ENCODE measurements at places on chromosomes 4 and X.

DNA sequence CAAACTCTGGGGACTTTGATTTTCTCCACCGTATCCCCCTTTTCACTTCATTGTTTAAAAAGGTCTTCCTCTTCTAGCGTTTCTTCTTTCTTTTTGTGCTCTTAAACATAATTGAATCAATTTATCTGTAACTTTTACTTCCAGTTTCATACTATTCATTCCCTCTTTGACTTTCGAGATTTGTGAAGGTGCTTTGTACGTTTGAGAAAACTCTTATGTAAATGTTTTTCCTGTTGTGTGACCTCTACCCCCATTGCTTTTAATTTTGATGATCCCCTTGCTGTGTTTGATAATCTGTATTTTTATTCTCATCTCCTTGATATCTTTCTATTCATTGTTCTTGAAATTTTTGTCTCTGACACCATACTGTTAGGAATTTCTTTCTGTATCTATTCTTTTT, 4.8 kb downstream of the USP38 start:
- DNase-seq: no peak

GRCh38 chrX:119402588-119402987, 3.5 kb downstream of the SLC25A43 start:
- DNase-seq: no peak

DNA sequence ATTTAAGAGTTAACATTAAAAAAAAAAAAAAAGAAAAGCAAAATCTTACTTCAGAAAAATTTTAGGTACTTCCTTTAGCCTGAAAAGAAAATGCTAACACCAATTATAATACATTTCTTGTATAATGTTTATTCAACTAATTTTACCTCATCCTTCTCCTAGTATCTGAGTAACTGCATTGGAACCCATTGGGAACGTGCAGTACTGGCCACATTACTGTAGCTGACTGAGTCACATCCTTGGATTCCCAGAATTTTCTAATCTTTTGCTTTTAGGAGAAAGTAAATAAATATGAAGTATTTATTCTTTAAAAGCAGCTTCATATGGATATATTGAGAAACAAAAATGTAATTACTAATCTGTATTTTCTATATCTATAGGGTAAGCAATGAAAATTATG, 82.6 kb upstream of the SLITRK2 start:
- no peak for DNase-seq

DNA sequence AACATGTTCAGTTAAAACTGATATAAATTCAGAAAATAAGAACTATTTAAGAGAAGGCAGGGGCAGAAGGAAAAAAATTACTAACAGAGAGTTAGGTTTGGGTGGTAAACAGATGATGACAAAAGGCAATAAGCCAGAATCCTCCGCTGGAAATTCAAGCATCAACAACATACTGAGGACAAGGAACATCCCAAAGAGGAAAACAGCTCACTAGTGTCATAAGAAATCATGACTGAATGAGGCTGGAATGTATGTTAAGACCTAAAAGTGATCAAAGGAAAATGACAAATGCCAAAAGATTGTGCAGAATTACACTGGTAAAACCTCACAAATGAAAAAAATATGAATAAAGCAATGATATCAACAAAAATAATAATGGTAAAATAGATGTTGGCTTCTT, 88.4 kb downstream of the WDFY3 start:
- DNase-seq: no peak

GRCh38 chr4:151439320-151439719, 30.3 kb downstream of the FHIP1A start:
- DNase-seq: no peak

DNA sequence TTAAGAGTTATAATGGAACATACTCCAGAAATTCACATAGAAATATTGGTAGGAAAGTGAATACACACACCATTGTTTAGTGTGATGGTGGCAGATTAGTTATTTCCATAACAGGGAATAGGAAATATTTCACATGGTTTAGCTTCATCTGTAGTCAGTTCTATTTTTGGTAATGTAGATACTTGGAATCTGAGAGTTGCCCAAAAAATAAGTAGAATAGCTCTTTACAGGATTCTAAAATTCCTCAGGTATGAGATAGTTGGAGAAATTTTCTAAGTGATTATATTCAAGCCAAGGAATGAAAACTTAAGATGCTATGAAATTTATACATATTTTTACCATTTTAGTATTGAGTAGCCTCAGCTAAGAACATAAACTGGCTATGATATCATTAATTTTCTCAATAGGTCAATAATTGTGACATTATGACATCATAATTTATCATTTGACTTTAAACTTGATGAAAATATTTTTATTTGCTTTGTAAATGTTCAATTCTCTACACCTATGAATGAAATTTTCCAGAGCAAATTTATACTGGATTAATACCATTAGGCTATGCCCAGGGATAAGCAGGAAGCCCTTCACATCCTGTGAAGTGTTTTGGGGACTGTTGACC, 35.8 kb downstream of the CPEB2 start:
- DNase-seq: no peak

- DNase-seq: no peak
These were observed 123.2 kb upstream of the BANK1 start for GRCh38 chr4:101667348-101667747.

- no peak for DNase-seq
These were observed 17.1 kb upstream of the ARHGAP10 start for GRCh38 chr4:147714575-147715401.

- no peak for DNase-seq
These were observed 388.9 kb upstream of the PPP1R2C start for GRCh38 chrX:43166874-43167273.

DNA sequence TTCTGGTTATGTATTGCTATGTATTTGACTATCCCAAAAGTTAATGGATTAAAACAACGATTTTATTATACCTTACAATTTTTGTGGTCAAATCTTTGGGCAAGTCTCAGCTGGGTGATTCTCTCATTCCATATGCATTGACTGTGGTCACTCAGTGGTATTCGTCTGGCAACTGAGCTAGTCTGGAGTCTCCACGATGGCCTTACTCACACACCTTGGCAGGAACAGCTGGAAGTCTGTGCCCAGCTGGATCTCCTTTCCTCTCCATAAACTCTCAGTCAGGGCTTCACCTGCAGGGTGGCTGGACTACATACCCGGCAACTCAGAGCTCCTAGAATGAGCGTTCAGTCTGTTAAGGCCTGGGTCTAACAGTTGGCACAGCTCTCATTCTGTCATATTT, 141.1 kb upstream of the WDFY3 start:
- no peak for DNase-seq

GRCh38 chr4:37889849-37890800, 759 bp upstream of the TBC1D1 start:
- no peak for DNase-seq

GRCh38 chr4:66539745-66540144, 869.5 kb upstream of the EPHA5 start:
- no peak for DNase-seq

DNA sequence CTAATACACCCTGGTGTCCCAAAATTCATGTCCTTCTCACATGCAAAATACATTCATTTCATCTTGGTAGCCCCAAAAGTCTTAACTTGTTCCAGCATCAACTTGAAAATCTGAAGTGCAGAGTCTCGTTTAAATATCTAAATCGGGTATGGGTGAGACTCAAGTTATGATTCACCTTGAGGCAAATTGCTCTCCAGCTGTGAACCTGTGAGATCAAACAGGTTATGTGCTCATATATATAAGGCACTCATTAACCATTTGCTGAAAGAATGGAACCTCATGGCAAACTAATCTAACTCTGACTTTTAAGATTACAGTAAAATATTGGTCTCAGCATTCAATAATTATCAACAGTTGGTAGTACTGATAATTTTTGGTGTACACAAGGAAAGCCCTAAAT, 55.5 kb downstream of the PDLIM5 start:
- DNase-seq: no peak

DNA sequence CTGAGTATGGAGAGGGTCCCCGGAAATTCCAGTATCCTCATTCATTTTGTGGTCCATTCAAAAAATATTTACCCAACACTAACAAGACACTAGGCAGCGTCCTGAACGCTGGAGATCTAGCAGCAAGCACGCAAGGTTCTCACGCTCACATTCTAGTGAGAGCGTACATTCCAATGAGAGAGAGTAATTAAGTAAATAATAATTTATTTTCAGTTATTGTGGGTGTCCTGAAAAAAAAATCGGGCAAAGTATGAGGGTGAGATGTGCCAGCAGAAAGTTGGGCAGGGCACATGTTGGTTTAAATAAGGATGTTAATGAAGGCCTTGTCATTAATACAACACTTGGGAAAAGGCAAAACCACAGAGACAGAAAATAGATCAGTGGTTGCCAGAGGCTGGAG, 4.0 kb upstream of the TMEM156 start:
- no peak for DNase-seq

GRCh38 chr4:122603156-122603574, 17.7 kb downstream of the IL21 start:
- DNase-seq: no peak

DNA sequence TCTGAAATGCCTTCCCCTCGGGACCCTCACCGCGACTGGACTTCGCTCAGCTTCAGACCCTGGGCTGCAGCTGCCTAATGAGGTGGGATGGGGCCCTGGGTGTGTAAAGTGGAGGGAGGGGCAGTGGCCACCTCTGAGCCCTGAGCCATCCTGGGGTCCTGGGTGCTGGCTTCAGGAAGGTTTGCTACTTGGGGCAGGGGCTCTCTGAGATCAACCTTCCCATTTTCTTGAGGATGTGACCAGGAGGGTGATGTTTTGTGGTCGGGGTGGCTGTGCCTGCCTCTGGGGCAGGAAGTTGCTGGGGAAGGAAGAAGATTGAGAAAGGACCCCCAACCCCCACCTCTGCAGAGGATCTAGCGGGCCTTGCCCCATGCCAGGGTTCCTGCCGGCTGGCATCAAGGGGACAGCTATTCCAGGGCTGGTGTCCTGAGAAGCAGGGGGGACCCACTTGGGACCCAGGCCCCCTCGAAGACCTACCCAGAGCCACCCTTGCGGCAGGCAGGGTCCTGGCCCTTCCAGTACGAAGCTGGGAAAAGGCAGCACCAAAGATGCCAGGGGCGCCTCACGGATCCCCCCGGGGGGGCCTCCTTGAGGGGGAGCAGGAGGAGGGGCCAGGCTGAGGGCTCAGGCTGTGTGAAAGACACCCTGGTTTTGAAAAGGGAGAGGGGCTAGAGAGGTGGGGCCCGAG, 6.5 kb downstream of the SH3BP2 start:
- DNase-seq: no peak

- no peak for DNase-seq
These were observed 615 bp downstream of the NEXMIF start for GRCh38 chrX:74924449-74925224.

DNA sequence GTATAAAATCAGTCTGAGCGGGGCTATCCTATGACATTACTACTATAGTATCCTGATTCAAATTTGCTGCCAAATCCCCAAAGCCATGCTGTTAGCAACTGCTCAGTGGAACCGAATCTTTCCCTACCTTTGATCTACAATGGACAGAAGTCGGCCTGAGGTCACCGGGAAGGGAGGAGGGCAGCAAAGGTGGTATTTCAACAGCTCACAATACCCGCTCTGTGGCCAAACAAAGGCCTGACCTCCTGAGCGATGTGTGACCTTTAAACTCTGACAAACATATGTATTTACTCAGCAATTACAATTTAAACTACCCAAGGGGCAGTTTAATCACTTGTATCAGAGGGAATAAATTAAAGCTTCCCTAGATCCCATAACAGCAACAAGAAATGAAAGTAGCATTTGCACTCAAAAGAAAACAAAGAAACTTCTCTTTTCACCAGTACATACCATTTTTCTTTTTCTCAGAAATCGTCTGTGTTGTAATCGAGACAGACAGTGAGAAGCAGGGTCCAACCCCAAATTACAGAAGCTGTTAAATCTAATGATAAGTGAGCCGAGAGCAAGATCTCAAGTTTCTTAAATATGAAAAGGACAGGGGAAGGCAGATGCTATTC, 11.6 kb upstream of the TMEM128 start:
- DNase-seq: no peak

DNA sequence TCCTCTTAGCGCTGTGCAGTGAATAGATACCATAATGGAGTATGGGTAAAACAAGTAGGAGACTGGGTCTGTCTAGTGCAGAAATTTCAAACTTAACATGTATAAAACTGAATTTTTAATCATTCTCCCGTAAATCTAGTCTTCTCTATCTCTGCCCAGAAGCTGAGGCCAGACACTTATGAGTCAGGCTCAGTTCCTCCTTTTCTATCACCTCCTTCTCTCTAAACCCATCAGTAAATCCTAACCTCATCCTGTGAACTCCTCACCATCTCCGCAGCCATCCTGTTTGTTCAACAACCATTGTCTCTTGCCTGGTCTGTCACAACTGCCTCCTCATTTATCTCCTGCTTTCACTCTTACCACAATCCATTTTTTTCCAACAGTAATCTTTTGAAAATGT, 19.8 kb upstream of the SGMS2 start:
- DNase-seq: no peak

GRCh38 chr4:128275346-128275745, 12.3 kb downstream of the PGRMC2 start:
- DNase-seq: no peak

GRCh38 chr4:102541697-102542096, 40.5 kb downstream of the NFKB1 start:
- no peak for DNase-seq

GRCh38 chr4:40579983-40580382, 49.7 kb downstream of the RBM47 start:
- DNase-seq: no peak

DNA sequence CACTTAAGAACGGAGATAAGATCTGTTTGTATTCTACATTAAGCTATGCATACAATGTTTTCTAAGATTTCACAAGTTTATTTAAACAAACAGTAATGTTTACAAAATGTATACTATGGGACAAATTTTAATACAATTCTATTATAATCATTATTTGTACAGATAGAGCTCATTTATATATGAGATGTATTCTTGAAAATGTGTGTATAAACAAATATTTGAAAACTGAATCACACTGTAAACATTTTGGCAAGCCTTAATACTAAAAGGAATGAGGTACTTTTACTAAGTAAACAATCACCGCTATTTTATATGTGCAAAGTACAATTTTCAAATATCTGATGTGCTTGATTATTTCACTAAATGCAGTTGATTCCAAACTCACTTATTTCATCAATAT, 119.2 kb upstream of the MAB21L2 start:
- no peak for DNase-seq

DNA sequence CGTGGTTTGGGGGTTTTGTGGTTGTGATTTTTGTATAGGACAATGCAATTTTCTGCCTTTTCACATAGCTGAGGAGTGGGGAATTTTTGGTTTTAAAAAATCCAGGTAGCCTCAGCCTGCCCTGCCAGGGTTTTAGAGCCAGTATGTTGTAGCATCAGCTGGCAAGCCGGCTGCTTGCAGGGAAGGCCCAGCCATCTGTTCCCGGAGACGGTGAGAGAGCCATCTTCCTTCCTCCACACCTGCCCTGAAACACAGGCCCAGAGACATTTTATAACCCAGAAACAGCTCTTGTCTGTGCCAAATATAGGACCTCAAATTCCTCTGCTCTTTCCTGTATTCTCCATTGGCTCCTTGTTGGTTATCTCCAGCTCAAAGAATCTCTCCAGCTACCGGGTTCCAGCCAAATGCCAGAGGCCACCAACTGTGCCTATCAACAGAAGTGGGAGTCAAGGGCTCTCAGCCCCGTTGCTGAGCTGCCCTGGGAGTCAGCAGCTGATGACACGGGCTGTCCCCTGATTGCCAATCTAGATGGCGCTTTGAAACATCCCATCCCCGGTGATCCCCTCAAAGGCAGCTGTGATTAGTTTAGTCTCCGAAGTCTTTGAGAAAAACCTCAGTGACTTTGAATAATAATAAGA, 595.2 kb downstream of the MID1IP1 start:
- no peak for DNase-seq
